Activated naive CD4-positive, alpha-beta T cell treated with anti-CD3 and anti-CD28 coated beads, Interleukin-2, amount 50 U/mL, for 16 hours (primary cell): ENCODE measurements at places on chromosomes 5 and 9.

- DNase-seq = no peak
These were observed 234.6 kb downstream of the ADGRV1 start for GRCh38 chr5:90793183-90793582.

DNA sequence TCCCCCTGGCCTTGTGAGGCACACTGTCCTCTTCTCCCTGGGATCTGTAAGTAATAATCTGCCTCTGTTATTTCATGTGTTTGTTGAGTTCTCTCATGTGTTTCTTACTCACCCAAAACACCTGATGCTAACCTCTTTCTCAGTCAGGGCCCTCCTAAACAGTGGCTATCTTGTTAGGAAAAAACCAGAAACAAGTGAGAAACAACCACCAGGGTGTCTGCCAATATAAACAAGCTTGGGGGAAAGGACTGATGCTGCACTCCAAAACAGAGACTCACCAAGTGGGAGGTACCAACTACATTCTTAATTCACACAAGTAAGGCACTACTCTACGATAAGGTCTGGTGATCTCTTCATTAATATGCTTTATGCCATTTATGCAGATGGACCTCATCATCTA is 564.4 kb downstream of the SEMA5A start:
- no peak for DNase-seq

GRCh38 chr5:130109152-130109551 is 204.9 kb downstream of the CHSY3 start:
- no peak for DNase-seq

DNA sequence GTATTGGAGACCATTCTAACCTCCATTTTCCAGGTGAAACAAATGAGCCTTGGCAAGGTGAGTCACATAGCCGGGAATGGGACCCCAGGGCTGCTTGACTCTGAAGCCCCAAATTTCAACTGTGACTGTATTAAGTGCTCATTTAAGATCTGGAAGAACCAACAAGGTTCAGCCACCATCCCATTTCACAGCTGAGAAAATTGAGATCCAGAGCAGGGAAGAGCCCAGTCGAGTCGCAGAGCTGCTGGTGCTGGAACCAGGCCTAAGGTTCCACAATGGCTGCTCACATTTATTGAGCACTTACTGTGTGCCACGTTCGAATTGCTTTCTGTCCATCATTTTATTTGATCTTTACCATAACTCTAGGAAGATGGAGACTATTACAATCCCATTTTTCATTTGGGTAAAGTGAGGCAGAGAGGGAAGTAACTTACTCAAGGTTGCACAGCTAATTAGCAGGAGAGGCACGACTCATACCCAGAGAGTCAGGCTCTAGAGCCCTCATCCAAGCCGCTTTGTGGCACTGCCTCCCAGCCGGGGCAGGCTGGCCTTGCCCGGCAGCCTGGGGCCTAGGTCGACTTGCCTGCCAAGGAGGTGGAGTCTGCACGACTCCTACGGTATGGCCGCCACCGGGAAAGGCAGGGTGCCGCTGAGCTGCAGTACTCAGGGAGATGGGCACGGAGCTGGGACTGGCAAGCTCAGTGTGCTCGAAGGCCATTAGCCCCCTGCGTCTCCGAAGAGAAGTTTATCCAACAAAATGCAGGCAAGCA is 4.3 kb upstream of the NTNG2 start:
- DNase-seq = no peak

DNA sequence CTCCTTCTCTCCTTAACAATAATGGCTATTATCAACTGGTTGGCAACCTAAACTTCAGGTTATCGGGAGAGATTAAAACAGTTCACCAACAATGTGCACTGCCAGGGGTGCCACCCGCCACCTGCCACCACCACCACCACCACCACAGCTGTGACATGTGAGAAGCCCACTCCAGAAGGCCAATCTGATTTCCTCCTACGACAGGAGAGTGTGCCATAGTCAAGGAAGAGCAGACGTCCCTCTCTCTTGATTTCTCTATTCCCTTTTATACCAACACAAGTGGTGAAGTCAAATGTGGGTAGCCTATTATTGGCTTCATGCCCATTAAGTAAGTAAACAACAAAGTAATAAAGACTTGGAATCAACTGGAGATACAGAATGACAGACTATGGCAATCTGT is 22.4 kb downstream of the GNAQ start:
- DNase-seq = no peak

- no peak for DNase-seq
These were observed 120.2 kb upstream of the CCDC152 start for GRCh38 chr5:42636425-42636824.

DNA sequence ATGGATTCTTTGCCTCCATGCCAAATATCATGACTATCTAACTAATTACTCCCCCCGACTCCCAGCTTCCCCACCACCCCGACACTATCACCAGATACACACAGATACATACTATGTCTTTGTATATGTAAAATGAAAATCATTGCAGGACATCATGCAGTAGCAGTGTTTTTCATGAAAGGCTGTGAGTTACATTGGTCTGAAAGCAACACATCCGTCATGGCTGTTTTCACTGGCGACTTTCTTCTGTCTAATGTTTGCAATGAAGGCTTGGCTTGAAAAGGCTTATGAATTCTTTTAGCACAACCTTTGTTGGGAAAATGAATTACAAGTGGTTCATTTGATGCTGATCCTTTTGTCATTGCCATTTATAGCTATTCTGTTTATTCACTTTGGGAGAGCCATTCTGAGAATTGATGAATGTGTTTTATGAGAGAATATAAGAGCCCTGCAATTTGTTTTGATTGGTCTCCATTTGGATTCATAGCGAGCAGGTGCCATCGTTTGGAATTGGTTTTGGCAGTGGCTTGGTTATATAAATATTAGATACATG is 103.4 kb downstream of the PIP5K1B start:
- DNase-seq = no peak

GRCh38 chr5:111948092-111948841 is 191.3 kb upstream of the NREP start:
- DNase-seq = no peak

DNA sequence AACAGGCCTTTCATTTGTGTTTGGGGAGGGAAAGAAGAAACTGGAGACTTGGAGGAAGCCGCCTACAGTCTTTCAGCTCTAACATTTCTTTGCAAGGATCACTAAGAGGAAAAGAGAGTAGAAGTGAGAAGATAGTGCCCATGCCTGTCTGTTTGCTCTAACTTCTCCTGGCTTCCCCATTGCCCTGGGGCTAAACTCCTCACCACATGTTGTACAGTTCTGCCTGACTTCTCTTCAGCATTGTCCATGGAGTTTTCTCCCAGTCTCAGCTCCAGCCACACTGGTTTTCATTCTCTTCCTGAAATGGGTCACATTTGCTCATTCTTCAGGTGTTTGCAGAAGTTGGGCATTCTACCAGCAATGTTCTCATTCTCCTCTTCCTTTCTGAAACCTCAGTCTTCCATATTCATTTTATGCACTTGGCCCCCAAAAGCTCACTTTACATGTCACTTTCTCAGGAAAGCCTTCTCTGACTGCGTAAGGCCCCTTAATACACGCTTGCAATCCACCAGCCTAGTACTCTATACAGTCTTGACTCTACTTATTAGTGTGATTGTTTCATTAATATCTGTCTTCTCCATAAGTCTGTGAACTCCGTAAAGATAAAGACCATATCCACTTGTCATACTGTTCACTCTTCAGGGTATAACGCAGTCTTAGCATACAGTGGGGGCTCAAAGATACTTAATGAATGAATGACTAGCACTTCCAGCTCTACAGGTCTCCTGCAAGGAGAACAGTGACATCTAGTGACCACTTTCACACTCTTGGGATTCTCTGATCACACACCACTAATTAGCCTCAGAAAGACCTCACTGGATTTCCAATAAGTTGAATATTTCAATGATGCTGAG is 40.2 kb upstream of the TRIM32 start:
- no peak for DNase-seq

- no peak for DNase-seq
These were observed 25.1 kb downstream of the ARHGAP26 start for GRCh38 chr5:142795251-142795650.

DNA sequence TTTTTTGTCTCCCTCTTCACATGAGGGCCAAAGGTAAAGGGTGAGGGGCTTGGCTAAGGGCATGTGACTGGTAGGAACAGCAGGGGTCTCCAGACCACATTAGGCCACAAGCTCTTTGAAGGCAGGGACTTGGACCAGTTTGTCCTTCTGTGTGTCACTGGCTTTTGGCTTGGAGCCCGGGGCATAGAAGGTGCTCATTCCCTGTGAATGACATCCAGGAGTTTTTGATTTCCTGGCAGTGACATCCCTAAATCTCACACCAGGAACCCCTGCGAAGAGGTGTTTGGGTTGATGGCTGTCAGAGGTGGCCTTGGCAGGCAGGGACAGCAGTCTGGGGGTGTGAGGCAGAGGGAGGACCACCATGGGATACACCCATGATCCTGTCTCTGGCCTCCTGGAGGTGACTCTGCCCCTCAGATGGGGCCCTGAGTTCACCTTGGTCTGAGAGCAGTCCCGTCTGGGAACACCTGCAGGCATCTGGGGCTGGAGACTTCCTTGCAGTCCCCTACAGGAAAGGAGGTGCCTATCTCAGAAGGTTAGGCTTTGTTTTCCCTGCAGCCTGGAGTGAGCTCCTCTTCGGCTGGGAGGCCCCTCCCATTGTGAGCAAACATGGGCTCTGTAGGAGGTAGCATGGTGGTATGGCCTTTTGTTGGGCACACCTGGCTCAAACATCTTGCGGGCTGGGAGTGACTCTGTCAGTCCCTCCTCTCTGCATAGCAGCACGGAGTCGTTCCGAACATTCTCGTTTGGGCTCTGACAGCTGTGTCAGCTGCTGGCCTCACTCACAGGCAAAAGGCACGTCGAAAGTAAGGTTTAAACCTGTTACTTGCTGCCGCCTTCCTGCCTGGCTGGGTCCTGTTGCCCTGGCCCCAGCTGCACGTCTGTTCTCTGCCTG is 38.6 kb upstream of the PITX1 start:
- DNase-seq = no peak

DNA sequence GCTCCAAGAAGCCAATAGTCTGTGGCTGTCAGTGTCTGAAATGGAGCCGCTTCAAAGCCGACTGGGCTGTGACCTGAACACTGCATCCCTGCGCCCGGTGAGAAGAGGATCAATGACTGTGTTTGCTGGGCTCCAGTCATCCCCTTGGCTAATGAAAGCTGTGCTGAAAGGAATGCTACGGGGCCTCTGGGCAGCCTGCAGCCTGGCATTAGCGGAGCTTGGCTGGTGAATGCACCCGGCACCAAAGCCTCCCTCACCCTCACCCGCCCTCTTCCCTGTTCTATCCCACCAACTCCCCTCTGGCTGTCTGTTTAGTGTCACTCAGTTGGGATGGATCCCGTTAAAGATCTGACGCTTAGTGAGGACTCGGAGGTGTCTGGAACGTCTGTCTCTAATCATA is 355.3 kb downstream of the BNC2 start:
- no peak for DNase-seq

GRCh38 chr9:4016789-4017188 is 283.1 kb downstream of the GLIS3 start:
- DNase-seq = no peak

DNA sequence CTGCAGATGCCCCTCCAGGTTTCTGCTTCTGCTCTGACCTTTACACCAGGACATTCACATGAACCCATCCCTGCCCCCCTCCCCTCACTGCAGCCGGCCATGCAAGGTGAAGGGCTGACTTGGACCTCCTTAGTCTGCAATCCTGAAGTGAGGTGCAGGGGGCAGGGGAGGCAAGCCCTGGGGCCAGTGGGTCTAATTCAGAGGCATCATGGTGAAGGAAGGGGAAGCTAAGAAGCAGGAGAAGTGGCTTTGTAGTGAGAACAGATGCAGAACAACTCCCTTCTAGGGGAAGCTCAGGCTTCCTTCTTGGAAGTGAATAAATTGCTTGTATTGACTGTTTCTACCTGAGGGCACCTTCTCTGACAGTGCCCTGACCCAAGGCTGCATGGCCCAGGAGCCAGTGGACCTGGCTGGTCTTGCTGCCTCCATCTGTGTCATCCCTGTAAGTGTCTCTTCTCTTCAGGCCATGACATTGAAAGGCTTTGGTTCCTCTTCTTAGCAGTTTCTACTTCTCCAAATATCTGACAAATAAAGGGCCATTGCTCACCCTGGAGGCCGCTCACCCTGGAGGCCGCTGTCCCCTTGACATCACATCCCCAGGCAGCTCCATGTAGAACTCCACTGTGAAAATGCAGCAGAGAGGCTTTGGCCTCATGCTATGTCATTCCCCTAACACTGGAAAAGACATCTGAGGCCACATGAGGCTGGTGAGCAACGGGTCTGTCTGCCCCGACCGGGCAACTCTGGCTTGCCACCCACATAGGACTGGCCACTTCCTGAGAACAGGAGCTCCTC is 55.3 kb downstream of the GADD45G start:
- DNase-seq = no peak
